ENCODE measurements at places on chromosomes 12 and 14.

DNA sequence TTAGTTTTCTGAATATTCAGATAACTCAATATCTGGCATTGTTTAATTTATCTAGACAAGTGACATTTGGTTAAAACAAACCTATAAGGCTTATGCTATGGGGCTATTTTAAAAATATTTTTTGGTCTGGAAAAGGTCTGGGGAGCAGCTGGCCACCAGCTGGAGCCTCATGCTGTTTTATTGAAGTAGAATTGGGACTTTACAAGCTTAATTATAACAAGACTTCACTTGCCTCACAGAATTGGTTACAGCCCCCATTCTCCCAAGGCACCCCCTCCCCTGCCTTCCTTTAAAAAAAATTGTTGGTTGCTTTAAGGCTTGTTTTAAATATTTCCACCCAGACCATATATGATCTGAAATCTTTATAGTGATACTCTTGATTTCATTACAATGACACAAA lies 453.9 kb downstream of the ADAMTS20 start:
- DNase-seq, result no peak

GRCh38 chr12:60072911-60073310 lies 477.1 kb downstream of the SLC16A7 start:
- no peak for DNase-seq

GRCh38 chr12:116880213-116880816 lies 926 bp downstream of the HRK start:
- DNase-seq, result peak; percentile 55

GRCh38 chr12:43267818-43268217 lies 284.2 kb downstream of the ADAMTS20 start:
- DNase-seq, result no peak

DNA sequence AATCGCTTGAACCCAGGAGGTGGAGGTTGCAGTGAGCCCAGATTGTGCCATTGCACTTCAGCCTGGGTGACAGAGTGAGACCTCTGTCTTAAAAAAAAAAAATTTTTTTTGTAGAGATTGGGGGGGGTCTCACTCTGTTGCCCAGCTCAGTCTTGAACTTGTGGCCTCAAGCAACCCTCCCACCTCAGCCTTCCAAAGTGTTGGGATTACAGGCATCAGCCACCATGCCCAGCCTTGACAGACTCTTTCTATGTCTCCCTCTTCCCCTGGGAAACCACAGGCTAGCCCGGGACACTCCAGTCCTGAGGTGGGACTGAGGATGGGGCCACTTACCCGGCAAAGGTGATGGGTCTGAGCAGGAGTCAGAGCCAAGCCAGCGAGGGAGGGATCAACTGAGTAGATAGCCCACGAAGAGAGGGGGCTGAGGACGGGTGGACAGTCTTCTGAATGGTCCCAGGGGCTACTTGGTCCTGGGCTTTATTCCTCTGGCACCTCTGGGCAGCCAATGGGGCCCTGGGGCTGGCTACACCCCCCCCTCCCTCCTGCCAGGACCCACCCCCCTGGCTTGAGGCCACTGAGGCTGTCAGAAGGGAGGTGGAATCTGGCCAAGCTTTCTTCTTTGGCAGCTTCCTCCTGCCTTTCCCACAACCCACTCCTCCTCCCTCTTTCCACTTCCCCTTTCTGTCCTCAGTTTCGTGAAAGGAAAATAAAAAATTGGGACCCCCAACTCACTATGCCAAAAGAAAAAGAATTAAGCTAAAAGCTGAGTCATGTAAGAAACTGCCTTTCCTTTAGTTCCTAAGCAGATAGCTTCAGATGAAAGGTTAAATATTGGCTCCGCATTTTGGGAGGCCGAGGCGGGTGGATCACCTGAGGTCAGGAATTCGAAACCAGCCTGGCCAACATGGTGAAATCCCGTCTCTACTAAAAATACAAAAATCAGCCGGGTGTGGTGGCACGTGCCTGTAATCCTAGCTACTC lies at the start of gene SDS:
Gene SDS (minus strand): TSS at position 453 of the 981 bp plus-strand sequence. CDS start 4,179 bp downstream, outside the sequence.
- no peak for DNase-seq

DNA sequence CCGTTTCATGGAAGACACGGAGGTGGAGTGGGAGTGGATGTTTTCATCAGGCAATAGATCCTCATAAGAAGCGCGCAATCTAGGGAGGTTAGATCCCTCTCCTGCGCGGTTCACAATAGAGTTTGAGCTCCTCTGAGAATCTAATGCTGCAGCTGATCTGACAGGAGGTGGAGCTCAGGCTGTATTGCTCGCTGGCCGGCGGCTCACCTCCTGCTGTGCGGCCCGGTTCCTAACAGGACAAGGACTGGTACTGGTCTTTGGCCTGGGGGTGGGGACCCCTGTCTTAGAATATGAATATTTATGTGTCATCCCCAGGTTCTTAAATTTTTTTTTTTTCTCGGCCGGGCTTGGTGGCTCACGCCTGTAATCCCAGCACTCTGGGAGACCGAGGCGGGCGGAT lies 36.7 kb downstream of the PRICKLE1 start:
- DNase-seq, result peak; percentile 65

DNA sequence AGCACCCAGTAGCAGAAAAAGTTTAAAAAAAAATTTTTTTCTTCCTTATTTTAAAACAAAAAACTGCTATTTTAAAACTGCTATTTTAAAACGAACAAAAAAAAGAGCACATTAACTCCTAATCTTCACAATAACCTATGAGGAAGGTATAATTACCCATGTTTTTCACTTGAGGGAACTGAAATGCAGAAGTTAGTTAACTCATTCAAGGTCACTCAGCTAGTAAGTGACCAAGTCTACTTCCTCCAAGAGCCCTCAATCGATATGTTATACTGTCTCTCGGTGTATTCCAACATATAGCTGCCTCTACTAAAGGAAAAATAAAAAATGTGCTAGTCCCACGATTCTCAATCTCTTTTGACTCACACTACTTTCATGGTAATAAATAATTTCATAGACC lies 7.8 kb downstream of the RPAP3 start:
- DNase-seq, result no peak

DNA sequence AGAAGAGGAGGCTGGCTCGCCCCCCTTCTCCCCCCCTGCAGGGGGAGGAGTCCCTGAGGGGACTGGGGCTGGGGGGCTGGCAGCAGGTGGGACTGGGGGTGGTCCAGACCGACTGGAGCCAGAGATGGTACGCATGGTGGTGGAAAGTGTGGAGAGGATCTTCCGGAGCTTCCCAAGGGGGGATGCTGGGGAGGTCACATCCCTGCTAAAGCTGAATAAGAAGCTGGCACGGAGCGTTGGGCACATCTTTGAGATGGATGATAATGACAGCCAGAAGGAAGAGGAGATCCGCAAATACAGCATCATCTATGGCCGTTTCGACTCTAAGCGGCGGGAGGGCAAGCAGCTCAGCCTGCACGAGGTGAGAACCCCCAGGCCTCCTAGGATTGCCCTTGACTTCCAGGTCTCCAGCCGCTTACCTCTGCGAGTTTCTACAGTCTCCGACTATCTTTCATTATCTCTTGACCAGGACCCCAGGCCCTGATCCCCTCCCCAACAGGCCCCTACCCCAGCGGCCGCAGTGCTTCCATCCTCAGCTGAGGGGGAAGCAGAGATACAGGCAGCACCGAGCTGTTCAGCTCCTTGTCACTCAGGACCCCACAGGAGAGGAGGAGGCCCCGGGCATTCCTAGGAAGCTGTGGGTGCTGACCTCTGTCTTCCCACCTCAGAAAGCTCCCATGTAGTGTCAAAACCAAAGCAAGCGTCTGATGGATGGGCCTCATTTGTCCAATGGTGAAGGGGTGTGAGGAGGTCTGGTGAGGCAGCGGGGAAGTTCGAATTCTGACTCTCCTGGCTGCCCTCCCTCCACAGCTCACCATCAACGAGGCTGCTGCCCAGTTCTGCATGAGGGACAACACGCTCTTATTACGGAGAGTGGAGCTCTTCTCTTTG lies 3.0 kb downstream of the NAB2 start:
- DNase-seq, result no peak

DNA sequence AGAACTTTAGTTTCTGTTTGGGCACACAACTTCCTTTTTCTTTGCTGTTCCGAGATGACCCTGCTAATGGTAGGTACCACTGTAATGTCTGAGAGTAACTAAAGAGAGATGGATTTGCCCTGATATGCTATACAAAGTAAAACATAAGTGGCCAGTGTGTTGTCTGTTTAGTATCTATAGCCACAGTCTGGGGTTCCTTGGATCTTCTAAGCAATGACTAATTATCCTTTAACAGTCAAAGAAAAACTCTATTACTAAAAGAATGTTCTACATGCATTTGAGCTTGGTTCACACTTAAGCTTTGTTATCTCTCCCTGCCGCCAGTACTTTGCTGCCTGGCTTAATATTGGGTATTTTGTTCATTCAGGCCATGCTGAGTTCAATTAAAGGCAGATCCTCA lies 1051.9 kb upstream of the FLRT2 start:
- no peak for DNase-seq

- no peak for DNase-seq
Observed at GRCh38 chr12:20314328-20314727, 54.0 kb upstream of the PDE3A start.

GRCh38 chr14:100802179-100802578 lies 23.7 kb upstream of the MEG3 start:
- DNase-seq, result no peak

GRCh38 chr14:68474741-68475140 lies 318.1 kb downstream of the ZFP36L1 start:
- peak; percentile 15 for DNase-seq

DNA sequence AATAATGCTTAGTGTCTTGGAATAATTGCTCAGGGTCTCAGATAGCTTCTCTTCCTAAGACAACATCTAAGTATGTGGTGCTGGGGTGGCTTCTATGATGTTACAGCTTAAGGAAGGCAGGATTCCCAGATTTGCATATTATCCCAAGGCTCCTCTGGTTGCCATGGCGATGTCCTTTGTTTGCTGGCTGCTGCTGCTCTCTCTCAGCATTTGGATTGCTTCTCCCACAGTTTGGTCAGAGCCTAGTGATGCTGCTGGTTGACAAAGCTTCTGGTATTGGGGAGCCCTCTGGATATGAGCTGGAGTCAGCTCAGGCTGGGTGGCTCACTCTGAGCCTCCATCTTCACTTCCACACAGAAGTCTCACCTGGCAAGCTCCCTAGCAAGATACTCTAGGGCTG lies 56.4 kb upstream of the FBXO33 start:
- DNase-seq, result peak; percentile 83

DNA sequence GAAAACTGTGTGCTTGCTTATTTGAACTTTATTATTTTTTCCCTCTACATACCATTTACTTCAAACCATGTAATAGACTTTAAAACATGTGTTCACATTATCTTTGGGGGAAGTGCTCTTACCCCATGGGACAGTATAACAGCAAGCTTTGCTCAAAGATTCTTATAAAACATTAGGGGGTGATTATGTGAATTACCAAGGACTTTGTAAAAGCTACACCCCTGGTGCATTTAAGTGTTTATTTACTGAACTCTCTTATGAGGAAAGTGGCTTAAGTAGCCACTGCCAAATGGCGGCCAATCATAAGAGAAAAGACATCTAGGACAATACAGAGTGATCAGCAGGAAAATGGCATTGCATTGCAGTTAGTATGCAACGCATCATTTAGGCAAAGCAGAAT lies 70.3 kb downstream of the CAPZA3 start:
- no peak for DNase-seq

DNA sequence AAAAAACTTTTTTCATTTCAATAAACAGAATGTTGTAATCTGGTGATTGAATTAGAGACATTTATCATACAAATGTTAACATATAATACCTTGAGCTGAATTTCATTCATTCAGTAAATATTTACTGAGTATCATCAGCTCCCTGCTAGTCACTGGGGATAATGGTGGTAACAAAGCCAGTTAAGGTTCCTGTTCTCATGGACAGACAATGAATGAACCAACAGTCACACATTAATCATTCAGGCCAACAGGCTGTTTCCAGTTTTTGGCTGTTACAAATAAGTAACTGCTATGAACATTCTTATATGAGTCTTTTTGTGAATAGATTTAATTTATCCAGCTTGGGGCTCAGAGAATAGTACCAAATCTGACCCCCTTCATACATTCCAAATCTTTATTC lies 13.5 kb downstream of the EXD2 start:
- DNase-seq, result no peak

GRCh38 chr14:60758885-60759284 lies 24.3 kb downstream of the MNAT1 start:
- no peak for DNase-seq

GRCh38 chr12:15253990-15254389 lies 32.8 kb upstream of the RERG start:
- no peak for DNase-seq

GRCh38 chr12:49487605-49488004 lies 51.2 kb upstream of the KCNH3 start:
- no peak for DNase-seq

GRCh38 chr14:20434701-20435581 lies 1.0 kb downstream of the KLHL33 start:
- DNase-seq, result no peak

- no peak for DNase-seq
Observed at GRCh38 chr12:12975322-12976077, 23.5 kb upstream of the GPRC5D start.

DNA sequence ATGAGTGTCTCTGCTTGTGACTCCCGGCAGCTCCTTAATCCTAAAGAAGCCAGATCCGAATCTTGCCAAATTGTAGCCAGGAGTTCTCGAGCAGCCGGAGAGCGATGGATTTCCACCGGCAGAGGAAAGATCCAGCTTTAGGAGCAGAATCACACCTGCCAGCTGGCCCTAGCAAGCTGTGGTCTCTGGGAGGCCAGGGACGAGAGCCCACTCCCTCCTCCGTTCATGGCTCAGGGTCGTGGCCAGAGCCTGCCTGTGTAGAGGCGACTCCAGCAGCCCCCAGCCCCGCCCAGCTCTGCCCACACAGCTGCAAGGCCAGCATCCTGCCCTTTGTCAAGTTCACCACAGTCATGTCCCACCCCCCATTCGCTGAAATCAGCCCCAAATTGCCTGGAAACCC lies 121.0 kb downstream of the SCARB1 start:
- DNase-seq, result no peak

DNA sequence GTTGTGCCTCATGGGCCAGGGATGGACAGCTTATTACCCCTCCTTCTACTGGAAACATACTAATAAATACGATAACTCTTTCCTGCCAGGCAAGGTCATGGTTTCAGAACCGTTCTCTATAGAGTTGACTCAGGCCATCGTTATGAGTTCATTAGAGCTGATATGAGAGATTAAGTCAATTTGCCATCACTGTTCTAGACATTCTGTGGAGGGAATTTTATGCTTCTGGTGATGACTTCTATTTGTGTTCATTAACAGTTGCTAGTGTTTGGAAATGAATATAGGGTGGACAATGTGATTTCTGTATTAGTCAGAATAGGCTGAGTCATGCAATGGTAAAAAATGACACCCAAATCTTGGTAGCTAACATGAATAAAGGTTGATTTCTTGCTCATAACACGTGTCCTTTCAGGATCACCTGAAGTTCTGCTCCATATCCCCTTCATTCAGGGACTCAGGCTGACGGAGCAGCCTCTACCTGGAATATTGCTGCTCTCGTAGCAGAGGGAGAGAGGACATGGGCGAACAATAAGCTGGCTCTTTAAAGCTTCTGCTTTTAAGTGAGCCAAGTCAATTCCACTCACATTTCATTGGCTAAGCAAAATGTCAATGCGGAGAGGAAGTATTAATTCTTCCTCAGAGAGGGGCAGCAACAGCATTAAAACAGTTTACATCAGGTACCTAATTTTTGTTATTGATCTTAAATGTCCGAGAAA lies 18.5 kb upstream of the TBPL2 start:
- no peak for DNase-seq
